ENCODE measurements at places on chromosomes 7 and 10. TPM values are rescaled to one million over a fixed set of nuclear protein-coding genes. Genes with fewer than 3 reads are reported as not detected.

The TAS2R4 gene
- 1.3 TPM for total RNA-seq

The BRI3 gene
- 44.9 TPM for total RNA-seq

The SH2D4B gene
- total RNA-seq, result 0.33 TPM

The GPNMB gene
- 17.5 TPM for total RNA-seq

The IDI1 gene
- 20.4 TPM for total RNA-seq

The PLEKHS1 gene
- 6.2 TPM for total RNA-seq

The PPP1R17 gene
- total RNA-seq, result not detected

The PTF1A gene
- total RNA-seq, result 138 TPM

The FAM25C gene
- total RNA-seq, result not detected

All from body of pancreas (tissue), 4 donors.